ENCODE measurements at places on chromosomes 7 and 10.

DNA sequence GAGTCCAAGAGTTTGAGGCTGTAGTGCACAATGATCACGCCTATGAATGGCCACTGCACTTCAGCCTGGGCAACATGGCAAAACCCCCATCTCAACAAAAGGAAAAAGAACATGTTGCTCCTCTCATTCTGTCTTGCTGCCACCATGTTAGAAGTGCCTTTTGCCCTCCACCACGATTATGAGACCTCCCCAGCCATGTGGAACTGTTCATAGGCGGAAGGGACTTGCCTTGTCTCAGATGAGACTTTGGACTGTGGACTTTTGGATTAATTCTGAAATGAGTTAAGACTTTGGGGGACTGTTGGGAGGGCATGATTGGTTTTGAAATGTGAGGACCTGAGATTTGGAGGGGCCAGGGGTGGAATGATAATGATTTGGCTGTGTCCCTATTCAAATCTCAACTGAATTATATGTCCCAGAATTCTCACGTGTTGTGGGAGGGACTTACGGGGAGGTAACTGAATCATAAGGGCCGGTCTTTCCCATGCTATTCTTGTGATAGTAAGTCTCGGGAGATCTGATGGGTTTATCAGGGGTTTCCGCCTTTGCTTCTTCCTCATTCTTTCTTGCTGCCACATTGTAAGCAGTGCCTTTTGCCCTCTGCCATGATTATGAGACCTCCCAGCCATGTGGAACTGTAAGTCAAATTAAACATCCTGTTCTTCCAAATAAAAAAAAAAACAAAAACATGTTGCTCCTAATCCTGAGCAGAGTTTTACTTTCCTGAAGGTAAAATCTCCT, 22.3 kb downstream of the DLG5 start:
- no peak for DNase-seq

GRCh38 chr10:132549371-132549770, 11.8 kb downstream of the INPP5A start:
- DNase-seq: no peak

DNA sequence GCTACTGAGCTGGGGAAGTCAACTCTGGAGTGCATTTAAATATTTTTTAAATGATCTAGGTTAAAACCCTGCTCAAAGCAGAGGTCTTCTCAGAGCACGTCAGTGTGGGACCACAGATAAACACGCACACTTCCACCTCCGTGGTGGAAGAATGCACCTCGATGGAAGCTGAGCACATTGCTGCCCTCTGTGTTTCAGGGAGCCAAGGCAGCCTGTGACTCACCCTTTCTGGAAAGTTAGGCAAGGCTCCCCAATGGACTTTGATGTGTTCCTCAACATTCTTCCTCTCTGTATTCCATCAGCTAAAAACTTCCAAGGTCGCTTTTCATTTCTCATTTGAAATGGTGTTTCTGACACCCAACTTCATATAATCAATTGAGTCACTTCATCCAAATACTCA, 170.8 kb upstream of the KMT2E start:
- DNase-seq: no peak

DNA sequence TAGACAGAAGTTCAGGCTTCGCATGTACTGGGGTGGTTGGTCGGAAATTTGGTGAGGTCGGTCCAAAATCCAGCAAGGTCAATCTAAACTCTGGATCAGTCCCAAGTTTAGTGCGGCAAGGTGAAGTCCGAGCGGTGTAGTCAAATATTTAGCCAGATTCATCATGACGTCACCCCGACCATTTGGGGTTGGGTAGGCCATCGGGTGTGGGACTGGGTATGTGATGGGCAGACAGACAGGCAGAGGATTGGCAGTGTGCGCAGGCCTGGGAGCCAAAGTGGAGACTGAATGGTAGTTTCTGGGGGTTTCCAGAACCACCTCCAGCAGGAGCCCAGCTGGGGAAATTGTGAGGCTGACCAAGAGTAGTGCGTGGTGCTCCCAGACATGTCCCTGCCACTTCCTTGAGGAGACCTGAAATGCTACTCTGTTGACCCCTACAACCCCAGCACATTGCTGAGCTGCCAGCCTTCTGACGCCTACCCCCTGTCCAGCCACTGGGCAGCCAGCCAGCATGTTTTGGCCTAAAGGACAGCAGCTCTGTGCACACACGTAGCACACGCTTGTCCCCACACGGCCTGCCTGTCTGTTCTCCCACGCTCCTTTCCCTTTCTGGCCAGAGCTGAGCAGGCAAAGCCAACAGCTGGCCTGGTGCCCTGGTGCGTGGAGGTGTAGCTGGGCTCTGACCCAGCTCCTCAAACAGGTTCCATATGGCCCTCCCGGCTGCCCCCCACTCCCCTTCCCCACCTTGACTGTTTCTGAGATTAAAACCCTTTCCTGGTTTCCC, 55.9 kb downstream of the FAM241B start:
- no peak for DNase-seq

DNA sequence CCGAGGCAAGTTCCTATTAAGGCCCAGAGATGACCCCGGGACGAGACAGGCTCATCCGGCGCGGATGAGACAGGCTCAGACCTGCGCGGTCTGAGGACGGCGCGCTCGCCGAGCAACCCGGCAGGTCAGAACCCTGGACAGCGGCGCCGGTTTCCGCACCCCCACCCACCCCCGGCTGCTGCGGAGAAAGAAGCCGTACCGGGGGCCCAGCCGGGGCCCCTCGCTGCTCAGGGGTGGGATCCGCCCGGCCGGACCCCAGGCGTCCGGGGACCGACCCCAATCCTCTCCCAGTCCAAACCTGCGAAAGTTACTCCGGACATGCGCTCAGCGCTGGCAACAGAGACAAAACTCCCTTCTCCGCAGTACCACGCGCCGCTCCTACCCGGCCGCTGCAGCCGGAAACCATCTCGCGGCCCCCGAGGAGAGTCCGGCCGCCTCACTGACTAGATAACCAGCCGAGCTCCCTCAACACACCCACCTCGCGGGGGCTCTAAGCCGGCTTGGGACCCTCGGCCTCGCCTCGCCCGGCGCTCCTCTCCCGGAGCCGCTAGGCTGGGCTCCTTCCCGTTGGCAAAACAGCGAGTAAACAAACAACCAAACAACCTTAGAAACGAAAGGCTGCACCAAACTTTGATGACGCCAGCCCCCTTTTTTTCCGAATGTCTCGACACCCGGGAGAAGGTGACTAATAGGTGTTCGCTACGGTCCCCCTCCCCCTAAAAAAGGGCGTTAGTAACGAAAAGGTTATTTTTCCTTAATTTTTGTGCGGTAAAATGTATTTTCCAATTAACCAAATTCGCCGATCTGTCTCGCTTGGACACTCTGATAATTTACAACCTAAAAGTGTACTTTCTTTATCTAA, 2.3 kb upstream of the DRGX start:
- DNase-seq: peak; percentile 19

DNA sequence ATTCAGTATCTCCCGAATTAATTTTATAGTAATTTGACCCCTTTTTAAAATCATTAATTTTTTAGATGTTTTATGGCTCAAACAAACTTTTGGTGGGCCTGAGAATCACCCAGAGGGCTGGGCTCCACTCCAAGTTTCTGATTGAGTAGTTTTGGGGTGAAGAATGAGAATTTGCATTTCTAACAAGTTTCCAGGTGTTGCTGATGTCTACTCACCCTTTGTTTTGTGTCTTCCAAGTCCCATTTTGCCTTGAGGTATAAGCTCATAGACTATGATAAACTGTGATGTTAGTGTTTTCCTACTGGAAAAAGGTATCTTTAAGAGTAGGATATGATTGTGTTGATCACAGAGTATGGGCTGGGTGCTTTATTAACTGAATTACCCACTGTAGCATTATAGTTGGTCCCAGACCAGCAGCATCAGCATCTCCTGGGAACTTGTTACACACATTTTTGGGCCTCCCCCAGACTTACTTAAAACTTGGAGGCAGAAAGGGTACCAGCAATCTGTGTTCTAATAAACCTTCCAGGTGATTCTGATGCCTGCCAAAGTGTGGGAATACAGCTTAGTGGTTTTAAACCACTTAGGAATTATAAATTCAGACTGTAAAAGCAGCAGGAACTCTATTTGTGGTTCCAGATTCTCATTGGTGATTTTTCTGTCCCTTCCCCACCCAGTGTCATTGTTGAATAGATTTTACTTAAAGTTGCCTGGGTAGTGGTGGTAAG, 19.1 kb downstream of the ZNRF2 start:
- no peak for DNase-seq

GRCh38 chr10:47262606-47263533, 37.1 kb upstream of the GDF10 start:
- no peak for DNase-seq

- no peak for DNase-seq
These were observed 647.6 kb downstream of the TNS3 start for GRCh38 chr7:46934198-46934825.

- DNase-seq: no peak
These were observed 112.5 kb upstream of the WDR11 start for GRCh38 chr10:120738658-120739057.

DNA sequence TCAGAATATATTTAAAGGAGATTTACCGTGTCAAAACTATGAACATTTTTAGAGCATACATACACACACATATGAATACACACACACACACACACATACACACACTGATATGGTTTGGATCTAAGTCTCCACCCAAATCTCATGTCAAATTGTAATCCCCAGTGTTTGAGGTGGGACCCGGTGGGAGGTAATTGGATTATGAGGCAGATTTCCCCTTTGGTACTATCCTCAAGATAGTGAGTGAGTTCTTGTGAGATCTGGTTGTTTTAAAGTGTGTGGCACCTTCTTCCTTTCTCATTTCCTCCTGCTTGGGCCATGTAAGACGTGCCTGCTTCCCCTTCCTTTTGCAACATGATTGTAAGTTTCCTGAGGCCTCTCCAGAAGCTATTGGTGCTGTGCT, 515.0 kb upstream of the ZMIZ1 start:
- no peak for DNase-seq

DNA sequence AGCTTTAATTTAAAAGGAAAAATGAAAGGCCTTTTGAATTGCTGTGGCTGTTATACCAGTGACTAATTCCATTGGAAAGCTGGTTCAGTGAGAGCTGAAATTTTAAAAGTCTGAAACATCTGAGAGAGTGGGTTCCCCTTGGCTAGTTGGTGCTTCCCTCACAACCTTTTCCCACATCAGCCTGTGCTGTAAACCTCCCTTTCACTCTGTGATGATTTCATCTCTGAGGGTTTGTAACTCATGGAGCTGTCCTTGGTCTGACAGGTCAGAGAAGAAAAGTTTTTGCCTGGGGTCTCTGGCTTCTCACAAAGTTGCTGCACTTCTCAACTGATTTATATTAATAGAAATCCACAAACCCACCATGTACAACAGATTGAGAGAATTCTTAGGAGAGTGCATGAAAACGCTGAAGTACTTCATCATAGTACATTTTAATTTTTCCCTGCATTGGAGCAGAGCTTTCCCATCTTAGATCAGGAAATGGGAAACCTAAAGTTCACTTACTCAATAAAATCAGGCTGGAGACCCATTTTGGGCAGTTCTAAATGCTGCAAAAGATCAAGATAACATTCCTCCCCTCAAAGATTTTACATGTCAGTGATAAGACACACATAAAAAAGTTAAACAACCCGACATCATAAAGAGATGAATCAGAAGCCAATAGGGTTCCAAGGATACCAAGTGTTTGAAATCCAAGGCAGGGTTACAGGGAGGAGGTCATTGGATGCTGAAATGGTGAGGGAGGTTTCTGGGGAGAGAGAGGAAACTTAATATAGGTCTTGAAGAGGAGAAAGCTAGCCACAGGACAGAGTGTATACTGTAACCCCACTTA, 157.0 kb upstream of the MKLN1 start:
- no peak for DNase-seq

DNA sequence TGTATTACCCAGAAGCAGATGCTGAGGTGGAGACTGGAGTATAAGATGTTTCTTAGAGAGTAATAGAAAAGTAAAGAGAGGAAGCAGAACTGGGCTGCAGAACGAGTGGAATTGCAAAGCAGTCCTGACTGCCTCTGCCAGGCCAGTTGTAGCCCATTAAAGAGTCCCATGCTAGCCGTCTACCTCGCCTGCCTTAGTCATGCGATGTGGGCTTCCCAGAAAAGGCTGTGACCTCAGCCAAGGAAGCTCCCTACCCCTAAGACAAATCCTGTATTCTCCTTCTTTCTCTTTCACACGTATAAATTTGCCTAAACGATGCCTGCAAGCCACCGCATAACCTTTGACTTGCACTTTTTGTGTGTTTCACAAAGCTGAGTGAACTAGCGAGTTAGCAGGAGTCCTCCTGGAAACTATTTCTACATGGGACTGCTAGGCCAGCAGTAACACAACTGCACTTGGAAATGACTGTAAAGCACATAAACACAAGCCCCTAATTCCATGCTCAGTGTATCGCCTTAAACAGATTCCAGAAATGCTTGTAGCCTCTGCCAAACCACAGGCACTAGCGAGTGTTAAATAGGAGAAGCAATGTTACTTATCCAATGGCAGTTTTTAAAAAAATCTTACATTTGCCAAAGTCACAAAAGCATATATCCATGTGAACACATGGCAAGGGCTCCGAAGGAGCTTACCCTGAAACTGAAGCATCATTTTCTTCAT, 47.4 kb upstream of the GNAI1 start:
- no peak for DNase-seq

- DNase-seq: no peak
These were observed 736.9 kb upstream of the COBL start for GRCh38 chr7:52053525-52053924.

- no peak for DNase-seq
These were observed 141.6 kb downstream of the EMX2 start for GRCh38 chr10:117684046-117684610.

DNA sequence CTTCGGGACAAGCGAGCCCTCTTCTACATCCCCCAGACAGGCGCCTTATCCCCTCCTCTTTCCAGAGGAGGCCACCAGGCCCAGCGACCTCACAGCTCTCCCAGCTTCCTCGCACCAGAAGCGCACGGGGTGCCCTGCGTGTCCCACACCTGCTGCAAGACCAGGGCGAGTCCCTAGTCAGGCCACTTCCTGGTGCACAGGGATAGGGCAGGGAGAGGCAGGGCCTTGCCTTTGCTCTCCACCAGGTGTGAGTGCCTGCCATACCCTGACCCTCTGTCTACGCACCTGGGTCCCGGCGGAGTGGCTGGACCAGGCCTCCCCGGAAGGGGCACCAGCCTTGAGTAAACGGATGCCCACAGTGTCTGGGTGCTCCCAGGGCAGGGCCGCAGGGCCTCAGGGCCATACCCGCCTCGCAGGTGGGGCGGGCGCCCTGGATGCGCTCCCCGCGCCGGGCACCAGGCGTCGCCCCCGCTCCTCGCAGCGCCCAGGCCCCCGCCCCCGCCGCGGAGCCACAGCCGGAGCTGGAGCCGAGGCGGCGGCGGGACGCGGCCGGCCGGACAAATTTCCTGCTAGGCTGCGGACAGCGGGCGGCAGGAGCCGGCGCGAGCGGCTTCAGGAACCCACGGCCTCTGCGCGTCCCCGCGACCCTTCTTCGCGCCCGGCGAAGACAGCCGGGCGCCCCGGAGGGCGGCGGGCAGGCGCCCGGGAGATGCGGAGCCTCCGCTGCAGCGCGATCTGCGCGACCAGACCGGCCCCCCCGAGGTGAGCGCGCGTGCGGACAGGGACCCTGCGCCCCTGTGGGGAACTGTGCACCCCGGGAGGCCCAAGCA, at the start of gene PTPRE:
TSS of gene PTPRE (plus strand) at position 556 of the 830 bp plus-strand sequence. CDS start 133,779 bp downstream, outside the sequence.
- DNase-seq: peak; percentile 53

DNA sequence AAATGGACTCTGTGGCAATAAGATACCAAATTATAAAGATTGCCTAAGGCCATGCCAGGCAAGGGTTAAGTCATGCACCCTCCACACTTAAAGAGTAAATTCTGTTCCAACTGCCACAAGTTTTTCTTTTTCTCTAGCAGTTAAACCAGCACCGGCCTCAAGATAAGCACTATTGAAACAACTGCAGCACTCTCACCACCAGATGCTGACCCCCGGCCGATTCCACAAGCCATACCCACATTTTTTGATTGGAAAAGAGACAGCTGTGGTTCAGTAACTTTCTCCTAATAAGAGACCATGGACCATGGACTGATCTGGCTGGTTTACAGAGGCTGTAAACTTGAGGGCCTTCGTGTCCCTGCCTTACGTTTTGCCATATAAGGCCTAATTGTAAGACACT, 44.9 kb downstream of the GRM8 start:
- no peak for DNase-seq
